ENCODE measurements at places on chromosomes 1 and 21.
A peak's percentile ranks its signal among the peaks of the same experiment; 100 is the strongest.

- no peak for DNase-seq
Observed at GRCh38 chr1:209398313-209398991, 185.1 kb upstream of the CAMK1G start.

DNA sequence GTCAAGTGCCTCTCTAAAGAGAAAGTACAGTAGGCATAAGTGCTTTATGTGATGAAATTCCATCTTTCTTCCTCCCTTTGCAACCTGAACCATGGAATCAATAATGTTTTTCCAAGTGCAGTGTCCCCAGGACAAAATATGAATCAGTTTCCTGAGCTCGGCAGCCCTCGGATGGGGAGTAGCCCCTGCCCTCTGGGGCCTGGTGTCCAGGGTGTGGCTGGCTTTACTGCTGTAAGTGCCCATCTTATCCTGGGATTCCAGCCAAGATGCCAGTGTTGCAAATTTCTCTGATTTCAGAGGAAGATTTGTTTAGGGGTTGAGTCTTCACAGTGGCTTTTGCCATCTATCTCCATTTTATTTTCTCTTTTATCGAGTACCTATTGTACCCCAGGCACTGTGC, 40.5 kb upstream of the SRP9 start:
- no peak for DNase-seq

DNA sequence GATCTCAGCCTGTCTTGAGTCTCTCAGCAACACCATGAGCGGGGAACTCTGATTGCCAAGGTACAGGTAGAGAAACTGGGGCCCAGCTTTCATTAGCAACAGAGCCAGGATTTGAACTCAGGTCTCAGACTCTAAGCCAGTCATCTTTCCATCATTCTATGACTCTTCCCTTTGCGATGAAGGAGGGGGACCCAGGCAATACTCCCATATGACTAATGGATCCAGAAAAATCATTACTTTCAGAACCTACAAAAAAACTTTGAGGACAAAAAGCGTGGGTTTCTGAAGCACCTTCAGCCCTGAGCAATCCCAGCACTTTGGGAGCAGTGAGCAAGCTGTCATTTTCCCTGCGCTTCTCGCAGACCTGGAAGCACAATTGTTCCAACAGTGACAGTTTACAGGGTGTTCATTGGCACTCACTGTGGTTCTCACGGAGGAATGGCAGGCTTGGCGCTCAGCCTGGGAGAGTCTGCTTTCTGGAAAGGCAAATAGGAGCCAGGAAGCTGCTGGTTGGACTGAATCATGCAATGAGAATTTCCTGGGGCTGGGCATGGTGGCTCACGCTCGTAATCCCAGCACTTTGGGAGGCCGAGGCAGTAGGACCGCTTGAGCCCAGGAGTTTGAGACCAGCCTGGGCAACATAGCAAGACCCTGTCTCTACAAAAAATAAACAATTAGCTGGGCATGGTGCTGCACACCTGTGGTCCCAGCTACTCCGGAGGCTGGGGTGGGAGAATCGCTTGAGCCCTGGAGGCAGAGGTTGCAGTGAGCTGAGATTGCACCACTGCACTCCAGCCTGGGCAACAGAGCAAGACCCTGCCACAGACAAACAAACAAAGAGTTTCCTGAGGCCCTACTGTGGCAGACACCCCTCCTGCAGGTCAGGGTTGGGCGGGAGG, 40.1 kb downstream of the SLC2A7 start:
- DNase-seq = no peak

DNA sequence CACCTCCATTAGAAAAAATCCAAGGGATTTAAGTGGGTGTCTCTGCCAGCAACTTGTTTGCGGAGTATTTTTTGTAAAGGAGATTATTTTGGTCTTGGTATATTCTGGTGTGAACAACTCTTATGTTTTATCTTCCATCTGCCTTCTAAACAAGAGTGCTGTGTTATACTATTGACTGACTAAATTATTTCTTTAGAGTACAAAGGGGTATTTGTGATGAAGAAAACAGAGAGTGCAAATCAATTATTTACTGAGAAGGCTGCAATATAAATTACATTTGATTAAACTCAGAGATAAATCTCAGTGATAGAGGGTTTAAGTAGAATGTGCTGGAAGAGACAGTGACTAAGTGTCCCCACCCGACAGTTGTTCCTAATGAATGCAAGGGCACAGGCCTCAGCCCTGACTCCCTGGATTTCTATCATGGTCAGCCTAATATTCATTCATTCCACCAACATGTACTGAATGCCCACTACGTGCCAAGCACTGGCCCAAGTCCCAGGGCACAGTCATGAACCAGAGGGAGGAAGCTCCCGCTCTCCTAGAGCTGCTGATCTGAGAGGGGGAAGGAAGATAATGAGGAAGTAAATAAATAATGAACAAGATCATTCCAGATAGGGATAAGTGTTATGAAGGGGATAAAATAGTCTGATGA, 196.9 kb upstream of the C8B start:
- no peak for DNase-seq

DNA sequence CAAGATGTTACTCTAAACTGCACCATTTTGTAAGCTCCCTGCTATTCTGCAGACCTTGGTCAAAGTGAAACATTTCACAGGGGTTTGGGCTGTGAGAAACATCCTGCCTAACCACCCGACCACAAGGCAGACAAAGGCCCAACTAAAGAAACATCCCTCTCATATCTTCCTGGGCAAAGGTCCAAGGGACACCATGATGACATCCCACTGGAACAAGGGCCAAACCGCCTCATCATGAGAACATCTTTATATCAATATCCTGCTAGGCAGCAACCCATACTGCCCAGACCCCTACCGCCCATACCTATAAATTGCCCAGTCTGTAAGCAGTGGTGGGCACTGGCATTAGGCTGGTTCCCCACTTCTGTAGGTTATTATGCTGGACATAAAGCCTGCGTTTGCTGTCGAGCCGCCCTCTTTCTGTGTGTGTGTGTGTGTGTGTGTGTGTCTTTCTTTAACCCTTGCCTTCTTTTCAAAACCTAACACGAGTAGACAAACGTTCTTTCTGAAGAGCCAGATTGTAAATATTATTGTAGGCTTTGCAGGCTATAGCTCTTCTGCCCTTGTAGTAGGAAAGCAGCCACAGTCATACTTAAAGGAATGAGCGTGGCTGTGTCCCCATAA, 1.0 kb upstream of the PPIE start:
- no peak for DNase-seq

GRCh38 chr1:28112388-28113241, 24.2 kb upstream of the EYA3 start:
- no peak for DNase-seq

GRCh38 chr1:24251501-24251900, 64.4 kb upstream of the IFNLR1 start:
- DNase-seq = no peak

DNA sequence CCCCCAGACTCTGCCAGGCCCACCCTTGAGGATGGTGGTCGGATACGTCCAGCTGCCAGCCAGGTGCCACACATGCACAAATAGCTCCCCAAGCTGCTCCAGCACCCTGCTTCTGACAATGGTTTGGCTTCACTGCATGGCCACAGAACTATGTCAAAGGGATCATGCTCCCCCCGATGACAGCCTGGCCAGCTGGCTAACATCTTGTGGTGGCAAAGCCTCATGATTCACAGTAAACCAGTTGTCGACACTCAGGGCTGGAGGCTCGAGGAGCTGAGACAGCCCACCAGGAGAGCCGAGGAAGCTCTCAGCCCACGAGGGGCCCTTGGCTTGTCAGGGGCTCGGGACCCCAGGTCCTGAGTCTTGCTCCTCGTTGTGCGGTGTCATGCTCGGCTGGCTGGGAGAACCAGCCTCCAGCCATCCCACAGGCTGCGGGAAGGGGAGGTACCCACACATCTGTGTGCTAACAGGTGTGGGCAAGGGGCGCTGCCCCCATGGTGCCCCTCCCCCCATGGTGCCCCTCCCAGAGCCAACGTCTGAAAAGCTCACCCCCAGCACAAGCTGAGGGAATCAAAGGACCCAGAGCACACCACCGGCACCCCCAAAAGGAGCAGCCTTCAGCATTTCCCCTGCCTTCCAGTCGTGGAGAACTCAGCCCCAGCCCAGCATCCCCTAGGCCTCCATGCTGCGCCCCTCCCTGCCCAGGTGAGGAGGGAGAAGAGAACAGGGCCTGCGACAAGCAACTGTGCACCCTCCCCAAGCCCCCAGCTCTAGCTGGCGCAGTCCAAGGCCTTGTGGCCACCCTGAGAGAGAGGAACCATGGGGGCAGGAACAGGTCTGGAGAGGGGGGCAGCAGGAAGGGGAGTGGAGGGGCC, 41.2 kb downstream of the KIF21B start:
- no peak for DNase-seq

- DNase-seq = peak; percentile 50
Observed at GRCh38 chr1:89822999-89823628, 2.3 kb downstream of the LRRC8D start.

DNA sequence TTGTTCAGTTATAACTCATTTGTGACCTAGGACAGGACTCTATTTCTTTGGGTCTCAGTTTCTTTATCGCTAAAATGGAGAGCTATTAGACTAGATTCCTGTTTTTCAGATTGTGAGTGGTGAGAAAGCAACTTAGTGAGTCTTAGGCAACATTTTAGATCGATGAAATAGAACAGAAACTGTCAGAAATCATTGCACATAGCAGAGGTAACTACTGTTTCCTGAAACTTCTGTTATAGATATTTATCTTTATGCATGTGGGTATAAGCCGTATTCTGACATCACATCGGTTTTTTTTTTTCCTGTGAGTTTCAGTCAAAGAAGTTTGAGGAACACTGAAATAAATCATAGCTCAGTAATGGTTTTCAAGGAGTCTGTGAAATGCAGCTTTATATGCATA, 42.1 kb upstream of the DNAJC6 start:
- no peak for DNase-seq

GRCh38 chr1:29282924-29283803, 46.8 kb downstream of the PTPRU start:
- peak; percentile 35 for DNase-seq

- no peak for DNase-seq
Observed at GRCh38 chr1:187685333-187685732, 856.6 kb downstream of the PLA2G4A start.

DNA sequence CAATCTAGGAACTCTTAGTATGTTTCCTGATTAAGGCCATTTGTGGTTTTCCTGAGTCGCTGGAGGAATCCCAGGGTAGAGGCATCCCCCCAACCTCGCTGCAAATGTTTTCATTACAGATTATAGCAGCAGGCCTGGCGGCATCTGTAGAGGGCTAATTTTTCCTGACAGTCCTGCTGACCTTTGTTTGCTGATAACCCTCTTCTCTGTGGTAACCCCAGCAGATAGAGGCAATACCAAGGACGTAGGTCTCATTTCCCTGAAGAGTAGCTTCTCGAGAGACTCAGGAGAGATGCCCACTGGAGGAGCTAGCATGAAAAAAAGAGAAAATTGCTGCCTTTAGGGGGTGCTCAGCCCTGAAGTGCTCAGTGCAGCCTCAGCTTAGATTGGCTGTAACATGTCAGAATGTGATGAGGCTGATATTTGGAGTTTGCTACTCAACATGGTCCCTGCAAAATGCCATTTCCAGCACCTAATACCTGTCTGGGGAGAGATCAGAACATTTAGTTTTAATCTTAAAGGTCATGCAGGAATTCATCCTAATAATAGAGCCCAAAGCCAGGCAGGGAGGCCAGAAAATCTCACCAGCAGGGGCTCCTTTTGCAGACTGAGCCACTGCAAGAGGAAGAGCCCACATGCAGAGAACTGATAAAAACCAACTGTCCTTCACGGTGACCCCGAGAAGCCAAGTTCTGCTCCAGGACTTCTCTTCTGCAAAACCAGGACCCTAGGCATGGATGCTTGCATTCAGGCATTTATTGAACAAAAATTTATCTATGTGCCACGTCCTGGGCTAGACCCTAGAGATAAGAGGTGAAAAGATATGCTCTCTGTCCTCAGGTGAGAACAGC, 184.5 kb downstream of the KAZN start:
- no peak for DNase-seq

DNA sequence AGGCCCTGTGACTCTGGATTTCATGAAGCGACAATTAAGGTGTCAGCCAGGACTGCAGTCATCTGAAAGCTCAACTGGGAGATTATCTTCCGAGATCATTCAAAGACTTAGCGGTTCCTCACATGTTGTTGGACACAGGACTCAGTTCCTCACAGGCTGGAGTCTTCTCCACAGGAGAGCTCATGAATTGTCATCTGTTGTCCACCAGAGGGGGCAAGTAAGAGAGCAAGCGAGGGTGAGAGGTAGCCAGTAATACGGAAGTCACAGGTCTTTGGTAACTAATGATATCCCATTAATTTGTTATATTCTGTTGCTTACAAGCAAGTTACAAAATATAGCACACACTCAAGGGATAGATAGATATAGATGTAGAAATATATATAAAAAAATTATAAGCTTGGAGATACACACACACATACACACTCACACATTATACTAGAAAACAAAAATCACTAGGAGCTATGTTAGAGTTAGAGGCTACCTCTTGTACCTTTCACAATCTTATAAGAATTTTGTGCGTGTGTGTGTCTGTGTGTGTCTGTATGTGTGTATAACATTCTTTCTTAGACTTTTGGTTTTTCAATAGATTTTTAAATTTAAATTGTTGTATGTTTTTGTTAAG, 1695.3 kb downstream of the BRINP3 start:
- peak; percentile 23 for DNase-seq

DNA sequence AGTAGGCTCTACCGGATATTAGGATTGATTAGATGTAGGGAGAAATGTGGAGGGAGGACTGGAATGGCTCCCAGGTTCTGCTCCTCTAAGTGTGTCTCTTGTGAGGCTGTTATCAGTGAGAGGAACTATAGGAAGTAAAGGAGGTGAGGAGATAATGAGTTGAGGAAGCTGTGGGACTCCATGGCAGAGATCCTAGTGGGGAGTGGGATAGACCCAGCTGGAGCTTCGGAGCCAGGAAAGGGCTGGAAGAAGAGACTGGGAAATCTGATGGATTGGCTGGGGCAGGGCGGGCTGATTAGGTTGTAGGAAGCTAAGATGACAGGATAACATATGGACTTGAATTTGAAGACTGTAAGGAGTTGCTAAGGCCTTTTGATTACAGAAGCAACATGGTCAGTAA, 14.8 kb upstream of the BCL9 start:
- DNase-seq = no peak

DNA sequence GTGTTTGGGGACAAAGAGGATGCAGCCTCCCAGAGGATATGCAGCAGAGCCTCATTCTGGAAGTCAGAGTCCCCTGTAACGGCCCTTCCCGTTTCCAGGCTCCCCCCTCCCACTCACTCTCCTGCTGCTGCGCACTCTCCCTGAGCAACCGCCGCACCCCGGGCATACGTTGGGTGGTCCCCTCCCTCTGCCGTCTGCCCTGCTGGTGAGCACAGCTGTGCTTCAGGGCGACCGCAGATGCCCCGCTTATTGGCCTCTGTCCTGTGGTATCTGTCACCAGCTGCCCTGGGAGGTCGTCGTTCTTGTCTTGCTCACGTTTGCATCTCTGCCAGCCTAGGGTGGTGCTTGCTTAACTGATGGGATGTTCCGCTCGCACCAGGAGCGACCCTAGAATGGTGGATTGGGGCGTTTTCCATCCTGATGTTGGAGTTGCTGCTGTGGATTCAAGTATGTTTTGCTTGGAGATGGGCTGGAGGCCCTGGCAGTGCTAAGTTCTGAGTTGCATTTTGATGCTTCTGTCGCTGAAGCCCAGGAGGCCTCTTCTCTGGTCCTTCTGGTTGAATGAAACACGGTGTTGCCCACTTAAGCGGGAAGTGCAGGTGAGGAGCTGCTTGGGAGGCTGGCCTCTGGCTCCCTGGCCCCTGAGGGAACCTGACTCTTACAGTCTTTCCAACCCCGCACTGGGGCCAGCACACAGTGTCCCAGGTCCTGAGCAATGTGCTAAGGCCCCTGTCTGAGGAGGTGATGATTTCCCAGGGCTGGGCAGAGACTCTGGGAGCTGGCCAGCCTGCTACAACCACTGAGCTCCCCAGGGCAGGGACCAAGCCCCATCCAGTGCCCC, 3.2 kb downstream of the TMEM201 start:
- no peak for DNase-seq

All from HuH-7.5 (cell line).